ENCODE measurements at places on chromosomes 7 and 10.

DNA sequence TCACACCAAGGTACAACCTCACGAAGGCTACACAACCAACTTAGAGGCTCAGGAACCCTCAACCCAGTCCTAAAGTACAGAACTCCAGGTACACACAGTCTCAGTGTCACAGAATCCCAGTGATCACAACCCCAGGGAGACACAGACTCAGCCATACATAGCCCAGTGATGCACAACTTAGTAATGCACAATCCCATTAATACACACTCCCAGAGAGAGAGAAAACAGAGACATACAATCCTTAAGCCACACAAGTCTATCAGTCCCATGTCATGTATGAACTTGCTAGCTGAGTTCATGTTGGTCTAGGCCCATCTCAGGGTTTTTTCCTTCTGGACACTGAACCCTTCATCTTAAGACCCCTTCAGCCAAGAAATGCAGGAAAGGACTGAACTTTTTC is 4.6 kb downstream of the KCNIP2 start:
- DNase-seq: no peak

DNA sequence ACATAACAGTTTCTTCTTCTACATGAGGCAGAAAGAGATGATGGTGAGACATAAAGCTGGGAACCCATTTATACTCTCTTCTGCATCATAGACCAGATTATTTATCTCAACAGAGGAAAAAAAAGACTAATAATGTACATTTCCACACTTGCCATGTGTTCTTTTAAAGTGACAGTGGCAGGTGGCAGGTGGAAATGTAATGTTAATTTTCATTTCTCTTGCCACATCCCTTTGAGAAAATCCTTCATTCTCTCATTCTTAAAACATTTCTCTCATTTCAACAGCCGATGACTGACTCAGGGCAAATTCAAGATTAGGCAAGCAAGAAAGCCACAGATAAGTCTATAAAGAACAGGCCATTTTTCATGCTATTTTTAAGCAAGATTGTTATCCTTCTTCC is 635.6 kb upstream of the SORCS1 start:
- no peak for DNase-seq

GRCh38 chr10:13950543-13950939 is 363.8 kb downstream of the PRPF18 start:
- DNase-seq: no peak

- DNase-seq: no peak
Observed at GRCh38 chr10:131650771-131651673, 249.8 kb upstream of the PPP2R2D start.

DNA sequence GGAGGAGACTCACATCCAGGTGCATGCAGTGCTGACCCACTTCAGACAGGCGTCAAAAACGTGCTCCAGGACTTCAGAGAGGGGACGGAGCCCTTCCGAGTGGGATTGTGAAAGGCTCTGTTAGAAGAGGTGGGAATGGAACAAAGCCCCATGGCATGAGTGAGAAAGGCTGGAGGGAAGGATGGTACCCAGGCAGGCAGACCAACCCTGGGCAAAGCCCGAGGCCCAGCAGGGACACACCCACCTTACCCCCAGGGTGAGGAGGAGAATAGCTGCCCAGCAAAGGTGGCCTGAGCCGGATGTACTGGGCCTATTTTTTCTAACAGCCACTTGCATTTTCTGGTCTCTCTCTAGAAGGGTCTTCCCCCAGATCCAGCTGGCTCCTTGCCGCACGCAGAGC is 14.8 kb downstream of the CHAT start:
- no peak for DNase-seq

GRCh38 chr7:84624527-84624926 is 429.9 kb upstream of the SEMA3A start:
- DNase-seq: no peak

Data from AG04449 (cell line).